ENCODE measurements at places on chromosomes 16 and 17.

DNA sequence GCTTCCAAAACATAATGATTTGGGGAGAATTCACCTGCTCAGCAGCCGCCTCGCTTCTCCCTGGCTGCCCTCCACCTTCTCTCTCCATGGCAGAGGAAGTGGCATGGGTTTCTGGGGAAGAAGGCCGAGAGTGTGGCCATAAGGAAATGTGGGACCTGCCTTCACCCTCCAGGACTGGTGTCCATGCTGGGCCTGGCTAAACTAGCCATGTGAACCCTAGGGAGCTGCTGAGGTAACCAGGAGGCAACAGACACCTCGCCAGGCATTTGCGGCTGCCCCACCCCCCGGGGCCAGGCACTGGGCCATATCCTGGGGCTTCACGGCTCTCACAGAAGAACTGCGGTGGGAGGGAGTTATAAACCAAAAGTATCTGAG is 9.9 kb upstream of the CMTM4 start:
- DNase-seq: no peak

DNA sequence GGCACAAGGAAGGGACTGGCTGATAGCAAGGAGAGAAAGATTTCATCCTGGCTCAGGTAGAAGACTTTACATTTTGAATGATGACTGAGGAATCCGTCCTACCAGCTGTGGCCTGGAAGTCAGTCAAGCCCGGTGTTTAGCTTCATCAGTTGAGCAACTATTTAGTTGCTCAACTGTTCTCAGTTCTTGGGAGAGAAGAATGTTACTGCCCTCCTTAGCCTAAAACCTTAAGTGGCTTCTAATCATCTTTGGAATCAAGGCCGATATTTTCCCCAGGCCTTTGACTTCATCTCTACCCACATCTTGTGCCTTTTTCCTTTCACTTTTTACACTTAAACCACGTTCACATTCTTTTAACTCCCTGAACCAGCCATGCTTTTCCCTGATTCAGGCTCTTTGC is 17.3 kb upstream of the RBL2 start:
- DNase-seq: no peak

DNA sequence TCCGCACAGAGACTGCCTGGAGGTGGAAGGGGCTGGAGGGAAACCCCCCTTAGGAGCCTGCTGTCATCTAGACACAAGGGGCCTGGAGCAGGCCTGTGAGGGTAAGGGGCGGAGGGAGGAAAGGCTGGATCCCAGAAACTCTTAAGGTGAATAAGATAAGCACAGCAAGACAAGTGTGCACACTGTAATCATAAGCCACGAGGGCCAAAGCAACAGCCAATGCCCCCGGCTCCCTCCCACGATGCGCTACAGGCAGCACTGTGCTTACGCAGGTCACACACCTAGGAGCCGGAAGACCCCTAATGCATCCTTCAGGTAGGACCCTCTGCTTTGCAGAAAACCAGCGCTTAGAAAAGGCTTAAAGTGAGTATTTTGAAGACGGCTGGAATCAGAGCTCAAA is 24.6 kb downstream of the ZFHX3 start:
- no peak for DNase-seq

- no peak for DNase-seq
Measured at GRCh38 chr17:27461192-27461859, 5.1 kb downstream of the KSR1 start.

DNA sequence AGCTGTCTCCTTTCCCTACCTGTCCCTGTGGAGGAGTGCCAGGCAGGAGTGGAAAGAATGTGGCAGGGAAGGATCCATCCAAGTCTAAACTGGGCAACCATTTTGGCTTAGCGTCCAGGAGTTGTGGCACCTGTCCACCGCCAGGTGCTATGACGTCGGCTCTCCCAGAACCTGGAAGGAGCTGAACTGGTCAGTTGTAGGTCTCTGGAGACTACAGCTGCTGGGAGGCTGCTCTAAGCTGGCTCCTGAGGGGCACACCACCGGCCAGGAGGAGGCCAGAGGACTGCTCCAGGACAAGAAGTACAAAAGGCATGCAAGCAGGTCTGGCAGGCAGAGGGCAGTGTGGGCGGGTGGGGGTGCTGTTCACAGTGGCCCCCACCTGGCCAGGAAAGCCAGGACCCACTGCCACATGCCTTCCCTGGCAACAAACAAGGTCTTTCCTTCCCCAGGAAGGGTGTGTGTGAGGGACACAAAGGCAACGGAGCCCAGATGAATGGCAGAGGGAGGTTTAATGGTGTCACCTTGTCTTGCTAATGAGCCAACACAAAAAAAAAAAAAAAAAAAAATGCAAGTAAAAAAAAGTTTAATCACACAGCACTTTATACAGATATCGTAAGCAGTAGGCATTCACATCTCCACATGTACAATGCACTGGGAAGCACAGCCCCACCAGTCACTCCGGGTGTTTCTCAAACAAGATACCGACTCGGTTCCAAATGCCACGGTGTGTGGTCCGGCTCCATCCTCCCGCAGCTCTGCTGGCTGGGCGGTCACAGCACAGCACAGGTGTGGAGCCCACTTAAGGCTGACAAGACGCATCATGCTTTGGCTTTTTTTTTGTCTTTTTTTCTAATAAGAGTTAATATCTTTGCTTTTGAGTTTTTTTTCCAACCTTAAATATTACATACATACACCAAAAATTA is 4.8 kb downstream of the SPHK1 start:
- DNase-seq: no peak

DNA sequence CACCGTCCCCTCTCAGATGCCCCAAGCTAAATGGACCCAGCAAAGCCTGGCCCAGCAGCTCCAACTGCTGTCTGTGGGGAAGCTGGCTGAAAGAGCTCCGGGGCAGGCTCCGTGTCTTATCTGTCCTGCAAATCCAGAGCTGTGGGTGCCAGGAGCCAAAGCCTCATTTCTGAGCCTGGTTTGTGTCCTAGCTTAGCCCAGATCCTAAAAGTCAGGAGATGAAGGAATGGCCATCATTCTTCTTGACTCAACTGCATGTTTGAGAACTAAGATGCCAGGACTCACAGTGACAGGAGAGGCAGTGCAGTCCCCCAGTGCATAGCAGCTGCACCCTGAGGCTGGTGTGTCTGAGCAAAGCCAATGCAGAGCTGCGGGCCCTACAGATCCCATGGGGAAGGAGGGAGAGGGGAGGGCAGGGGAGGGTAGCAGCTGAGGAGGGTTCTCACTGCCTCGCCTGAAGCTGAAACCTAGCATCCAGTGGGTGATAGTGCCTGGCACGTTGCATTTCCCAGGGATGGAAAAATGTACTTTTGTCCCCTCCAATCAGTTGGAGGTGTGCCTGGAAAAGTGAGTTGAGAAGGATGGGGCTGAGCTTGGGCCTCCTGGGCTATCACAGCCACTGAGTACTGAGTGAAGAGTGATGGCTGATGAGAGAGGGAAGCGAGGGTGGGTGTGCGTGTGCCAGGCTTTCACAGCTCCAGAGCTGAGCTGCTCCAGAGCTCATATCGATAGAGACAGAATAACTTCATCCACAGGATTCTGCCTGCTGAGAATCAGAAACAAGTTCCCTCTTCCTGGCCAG is 24.5 kb upstream of the CD300E start:
- DNase-seq: no peak
